ENCODE measurements at places on chromosomes 7 and 10.

GRCh38 chr10:86649471-86650150 lies 4.7 kb upstream of the OPN4 start:
- peak; percentile 11 for DNase-seq

GRCh38 chr10:103691723-103692435 lies 163.5 kb downstream of the SH3PXD2A start:
- DNase-seq = no peak

GRCh38 chr10:23558361-23558799 lies 119.5 kb downstream of the OTUD1 start:
- DNase-seq = no peak

DNA sequence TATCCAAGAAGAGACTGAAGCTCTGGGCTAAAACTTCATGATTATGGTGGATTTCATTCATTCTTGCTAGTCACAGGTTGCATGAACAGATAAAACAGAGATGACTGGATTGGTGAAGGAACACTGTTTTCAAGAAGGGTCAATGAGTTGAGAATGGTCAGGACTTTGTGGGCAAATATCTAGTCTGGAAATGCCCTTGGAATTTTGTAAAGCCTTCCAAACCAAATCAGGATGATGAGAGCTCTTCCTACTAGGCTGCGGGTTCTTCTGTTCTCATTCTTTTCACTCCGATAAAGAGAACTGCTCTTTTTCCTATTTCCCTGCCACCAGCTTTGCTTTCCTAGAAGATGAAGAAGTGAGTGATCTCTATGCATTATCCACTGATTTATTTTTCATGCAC lies 171.4 kb downstream of the ARID5B start:
- DNase-seq = no peak

GRCh38 chr10:61189912-61190311 lies 245.9 kb upstream of the RHOBTB1 start:
- DNase-seq = no peak

DNA sequence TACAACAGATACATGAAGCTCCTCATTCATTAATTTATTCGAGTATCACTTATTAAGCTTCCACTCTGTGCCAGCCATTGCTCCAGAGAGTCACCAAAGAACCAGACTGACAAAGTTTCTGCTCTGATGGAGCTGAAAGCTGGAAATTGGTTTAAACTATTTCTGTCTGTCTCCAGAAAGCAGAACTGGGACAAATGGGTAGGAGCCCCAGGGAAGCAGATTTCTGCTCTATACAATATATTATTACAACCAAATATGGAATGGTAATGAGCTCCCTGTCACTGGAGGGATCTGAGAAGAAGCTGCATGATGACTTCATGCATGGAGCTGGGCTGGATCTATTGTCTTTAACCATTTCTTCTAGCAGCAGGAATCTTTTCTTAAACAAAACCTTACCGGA lies 165.4 kb upstream of the ADO start:
- DNase-seq = no peak
